ENCODE measurements at places on chromosomes 12 and 14.

- no peak for DNase-seq
Measured at GRCh38 chr12:55933799-55934742, 3.1 kb downstream of the DGKA start.

DNA sequence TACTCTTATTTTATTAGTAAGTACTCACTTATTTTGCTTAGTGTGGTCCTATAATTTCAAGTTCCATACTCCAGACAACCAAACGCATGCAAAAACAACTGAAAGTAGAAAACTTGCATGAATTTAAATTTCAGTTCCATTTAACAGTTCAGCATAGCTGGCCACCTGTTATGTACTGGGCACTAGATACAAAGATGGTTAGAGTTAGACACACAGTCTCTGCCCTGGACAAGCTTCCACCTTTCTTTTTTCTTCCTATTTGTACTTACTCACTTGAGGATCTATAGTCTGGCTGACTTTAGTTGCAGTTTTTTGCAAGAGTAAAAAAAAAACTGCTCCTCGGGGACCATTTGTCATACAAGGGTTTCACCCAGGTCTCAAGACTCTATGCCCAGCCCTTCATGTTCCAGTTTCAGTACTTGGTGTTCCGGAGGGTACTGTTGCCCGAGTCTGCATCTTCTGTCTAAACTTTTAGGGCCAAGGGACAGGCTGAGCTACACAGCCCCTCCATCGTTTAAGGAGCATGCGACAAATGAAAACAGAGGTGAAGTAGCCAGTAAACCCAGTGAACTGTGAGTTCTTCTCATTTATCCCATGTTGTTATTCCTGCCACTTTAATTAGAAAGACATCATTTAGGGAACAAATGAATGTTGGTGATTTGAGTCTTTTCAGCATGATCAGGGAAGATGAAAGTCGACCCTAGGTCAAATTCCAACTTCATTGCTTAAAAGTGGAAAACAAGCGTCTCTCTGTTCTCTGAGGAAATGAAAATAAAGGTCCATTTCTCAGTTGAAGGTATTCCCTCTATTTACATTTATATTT, 22.3 kb downstream of the RPGRIP1 start:
- DNase-seq: no peak

- no peak for DNase-seq
Measured at GRCh38 chr14:28779456-28779855, 12.9 kb downstream of the FOXG1 start.

GRCh38 chr12:14928931-14929330, 9.4 kb downstream of the ERP27 start:
- no peak for DNase-seq

GRCh38 chr12:59594943-59595500, 807 bp upstream of the SLC16A7 start:
- no peak for DNase-seq

DNA sequence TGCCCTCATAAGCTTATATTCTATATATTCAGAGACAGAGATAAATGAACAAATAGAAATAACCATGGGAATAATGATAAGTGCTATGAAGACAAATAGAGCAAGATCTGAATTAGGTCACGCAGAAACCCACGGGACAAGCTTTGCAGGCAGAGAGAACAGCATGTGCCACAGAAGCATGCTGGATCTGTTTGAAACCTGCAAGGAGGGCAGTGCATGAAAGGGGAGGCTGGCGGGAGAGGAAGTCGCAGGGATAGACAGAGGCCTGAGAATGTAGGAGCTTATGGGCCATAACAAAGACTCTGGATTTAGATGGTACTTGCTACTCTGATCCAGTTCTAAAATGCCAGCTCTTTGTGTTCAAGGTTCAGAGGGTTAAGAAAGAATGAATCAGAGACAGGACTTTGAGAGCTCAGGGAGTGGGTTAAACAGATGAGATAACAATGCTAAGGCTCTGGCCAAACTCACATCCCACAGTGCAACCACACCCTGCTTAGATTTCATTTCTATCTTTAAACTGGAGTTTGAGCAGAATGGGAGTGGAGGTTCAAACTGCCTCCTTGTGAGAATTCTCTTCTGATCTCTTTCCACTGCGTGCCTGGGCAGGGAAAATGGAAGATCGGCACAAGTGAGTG, 49.2 kb upstream of the PPP1R12A start:
- no peak for DNase-seq

GRCh38 chr12:6724409-6724797, 557 bp downstream of the COPS7A start:
- no peak for DNase-seq

DNA sequence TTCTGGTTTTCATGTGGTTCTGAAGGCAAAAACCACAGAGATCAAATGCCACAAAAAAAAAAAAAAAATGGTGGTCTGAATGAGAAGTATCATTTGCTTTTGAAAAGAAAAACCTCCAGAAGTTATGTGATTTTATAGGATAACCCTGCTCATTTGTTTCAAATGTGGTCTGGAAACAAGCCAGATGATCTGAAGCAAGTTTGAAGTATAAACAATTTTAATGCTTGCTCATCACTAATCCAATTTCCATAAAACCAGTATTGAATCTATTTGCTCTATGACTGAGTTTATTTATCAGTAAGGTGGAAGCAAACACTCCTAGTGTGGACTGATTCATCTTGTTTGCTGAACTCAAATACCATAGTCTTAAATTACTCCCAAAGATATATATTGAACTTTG, 407.3 kb upstream of the FLRT2 start:
- DNase-seq: no peak

DNA sequence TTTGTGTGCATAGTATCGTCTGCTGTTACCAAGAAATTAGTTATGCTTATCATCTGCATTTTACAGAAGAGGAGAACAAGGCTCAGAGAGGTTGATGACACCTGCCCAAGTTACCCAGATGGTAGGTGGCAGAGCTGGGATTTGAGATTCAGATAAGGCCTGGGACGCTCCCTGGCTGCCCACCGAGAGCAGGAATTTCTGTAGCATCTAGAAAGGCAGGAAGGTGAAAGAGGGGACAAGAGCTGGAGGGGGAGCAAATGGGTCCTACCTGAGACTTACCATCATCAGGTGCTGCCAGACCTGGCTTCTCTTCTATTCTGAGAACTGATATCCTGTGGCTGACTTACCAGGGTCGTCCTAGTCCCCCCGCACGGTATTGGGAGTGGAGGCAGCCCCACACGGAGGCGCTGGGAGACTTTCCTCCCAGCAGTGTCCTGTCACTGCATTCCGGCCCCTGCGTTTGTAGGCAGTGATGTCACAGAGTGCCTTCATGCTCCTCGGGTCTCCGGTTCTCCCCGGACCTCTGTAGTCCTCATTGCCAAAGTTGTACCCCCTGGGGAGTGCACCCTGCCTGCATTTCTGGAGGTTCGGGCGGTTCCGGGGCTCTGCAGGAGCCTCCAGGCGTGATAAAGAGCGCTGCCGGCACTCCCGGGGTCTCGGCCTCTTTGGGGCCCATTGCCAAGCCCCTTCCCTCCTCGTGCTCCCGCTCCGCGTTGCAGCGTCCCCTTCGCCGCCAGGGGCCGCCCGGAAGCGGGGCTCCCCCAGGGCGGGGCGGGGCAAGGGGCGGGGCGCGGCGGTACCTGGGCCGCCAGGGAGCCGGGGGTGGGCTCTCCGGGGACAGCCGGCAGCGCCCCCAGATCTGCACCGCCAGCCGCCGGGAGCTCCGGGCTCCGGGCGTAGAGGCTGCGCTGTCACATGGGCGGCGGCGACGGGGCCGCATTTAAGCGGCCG, at the start of gene CABP1:
TSS of gene CABP1 (plus strand) at position 856 of the 951 bp plus-strand sequence. CDS start at position 916, 60 bp downstream.
- DNase-seq: no peak

GRCh38 chr12:6444704-6445688, at the start of gene CD27:
Gene CD27, plus strand, starts transcription at chr12:6444955. Its CDS starts 141 bp downstream, at chr12:6445096.
- DNase-seq: no peak

GRCh38 chr14:92563359-92563758, 49.8 kb downstream of the RIN3 start:
- DNase-seq: no peak

GRCh38 chr12:94532490-94533422, 73.1 kb upstream of the CEP83 start:
- peak; percentile 47 for DNase-seq

GRCh38 chr12:31322801-31323207, 3.1 kb downstream of the SINHCAF start:
- no peak for DNase-seq

DNA sequence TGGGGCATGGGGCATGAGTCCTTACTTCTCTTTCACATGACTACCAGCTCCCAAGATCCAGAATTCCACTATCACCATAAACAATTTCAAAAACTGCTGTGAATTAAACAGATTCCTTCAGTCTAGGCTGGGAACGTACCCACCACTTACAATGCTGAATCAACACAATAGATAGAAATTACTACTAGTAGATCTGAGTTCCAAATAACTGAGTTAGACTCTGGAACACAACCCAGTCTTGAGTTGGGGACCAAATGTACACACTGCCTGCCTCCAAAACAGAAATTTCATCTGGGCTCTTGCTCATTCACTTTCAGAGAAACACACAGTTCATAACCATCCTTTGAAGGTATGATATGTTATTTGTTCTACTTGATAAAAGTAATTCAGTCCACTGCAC, 8.9 kb downstream of the CORO1C start:
- no peak for DNase-seq

GRCh38 chr12:121227294-121227693, 17.4 kb downstream of the P2RX4 start:
- DNase-seq: no peak

DNA sequence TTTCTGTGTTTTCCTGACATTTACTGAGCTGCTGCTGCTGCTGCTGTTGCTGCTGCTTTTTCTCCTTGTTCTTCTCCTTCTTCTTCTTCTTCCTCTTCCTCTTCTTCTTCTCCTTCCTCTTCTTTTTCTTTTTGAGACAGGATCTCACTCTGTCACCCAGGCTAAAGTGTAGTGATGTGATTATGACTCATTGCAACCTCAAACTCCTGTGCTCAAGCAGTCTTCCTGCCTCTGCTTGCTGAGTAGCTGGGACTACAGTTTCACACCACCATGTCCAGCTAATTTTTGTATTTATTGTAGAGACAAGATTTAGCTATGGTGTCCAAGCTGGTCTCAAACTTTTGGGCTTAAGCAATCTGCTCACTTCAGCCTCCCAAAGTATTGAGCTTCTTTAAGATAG, 95.8 kb downstream of the TMTC3 start:
- DNase-seq: no peak

DNA sequence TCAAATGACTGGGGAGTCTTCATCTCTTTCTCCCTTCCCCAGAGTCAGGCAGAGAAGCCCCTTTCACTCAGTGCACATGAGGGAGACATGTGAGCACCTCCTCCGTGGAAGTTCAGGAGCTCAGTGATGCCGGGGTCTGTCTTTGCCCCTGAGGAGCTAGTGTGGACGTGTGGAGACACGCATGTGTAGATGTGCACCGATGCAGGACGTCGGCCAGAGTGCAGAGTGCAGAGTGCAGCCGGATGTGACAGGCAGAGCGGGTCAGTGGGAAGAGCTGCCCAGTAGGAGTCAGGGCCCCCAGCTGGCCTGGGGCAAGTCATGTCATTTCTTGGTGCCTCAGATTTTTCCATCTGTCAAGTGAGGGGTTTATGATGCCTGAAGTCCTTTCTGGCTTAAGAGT, 20.7 kb downstream of the TSPAN9 start:
- no peak for DNase-seq

- DNase-seq: no peak
Measured at GRCh38 chr12:27331291-27331926, 1.2 kb upstream of the BMAL2 start.

DNA sequence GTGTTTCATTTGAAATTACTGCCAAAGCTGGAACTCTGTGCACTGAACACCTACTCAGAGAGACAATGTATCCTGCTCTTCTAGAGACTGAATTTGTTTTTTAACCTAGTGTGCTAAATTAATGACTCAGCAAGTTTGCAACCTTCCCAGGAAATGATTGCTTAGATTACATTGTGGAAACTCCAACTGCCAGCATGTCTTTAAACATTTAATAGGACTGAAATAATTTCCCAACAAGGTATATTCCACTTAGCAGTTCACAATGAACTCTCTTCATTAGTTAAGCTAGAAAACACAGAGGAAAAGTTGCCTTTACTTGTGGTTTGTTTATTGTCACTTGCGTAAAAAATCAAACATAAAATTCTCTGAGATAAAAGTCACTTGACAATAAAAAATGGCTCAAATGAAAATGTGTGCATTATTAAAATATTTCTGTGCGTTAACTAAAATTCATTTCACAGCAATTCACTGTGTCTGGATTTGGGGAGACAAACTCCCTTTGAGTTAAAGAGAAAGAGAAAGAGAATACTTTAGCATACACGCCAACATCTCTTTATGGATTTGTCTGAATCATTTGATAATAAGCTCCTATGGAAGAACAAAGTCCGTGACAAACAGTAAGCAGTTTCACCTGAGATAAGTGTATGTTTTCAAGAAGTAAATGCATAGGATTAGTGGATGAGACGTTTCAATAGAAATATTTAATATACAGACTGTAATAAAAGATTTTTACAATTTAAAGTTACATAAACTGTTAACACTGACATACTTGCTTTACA, 284.0 kb downstream of the PRKD1 start:
- DNase-seq: no peak

DNA sequence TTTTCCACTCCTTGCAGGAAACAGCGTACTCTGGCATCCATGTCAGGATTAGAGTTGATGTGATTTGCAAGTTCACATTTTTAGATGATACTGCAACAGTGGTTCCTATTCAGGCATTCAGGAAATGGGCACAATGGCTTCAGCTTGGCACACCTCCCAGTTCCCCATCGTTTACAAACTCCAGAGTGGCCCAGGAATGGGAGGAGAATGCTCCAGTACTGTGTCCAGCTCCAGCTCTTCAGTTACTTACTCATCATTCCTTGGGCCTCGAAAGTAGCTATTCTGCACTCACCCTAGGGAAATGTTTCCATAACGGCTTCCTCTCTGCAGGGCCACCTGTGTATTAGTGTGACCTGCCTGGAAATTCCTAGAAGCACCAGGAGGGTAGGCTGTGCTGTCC, 239.7 kb upstream of the RGS6 start:
- DNase-seq: no peak

DNA sequence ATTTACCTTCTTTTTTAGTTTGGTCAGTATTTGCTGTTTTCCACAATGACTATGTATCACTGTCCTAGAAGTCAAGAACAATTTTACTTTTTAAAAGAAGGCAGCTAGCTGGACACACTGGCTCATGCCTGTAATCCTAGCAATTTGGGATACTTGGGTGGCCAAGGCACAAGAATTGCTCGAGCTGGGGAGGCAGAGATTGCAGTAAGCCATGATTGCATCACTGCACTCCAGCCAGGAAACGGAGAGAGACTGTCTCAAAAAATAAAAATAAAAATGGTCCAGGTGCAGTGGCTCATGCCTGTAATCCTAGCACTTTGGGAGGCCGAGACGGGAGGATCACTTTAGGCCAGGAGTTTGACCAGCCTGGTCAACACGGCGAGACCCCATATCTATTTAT, 28.3 kb downstream of the MDM1 start:
- DNase-seq: no peak

DNA sequence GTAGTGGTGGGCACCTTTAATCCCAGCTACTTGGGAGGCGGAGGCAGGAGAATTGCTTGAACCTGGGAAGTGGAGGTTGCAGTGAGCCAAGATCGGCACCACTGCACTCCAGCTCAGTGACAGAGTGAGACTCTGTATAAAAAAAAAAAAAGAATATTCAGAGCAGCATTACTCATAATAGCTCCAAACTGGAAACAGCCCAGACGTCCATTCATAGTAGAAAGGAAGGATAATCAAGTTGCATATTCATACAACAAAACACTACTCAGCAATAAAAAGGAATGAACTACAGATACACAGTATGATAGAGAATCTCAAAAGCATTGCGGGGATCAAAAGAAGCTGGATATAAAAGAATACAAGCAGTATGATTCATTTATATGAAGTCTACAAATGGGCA, 19.1 kb downstream of the TMEM30B start:
- DNase-seq: no peak

GRCh38 chr14:63939006-63939270, 86.1 kb downstream of the SYNE2 start:
- no peak for DNase-seq
